Ammon's horn (tissue), 1 donor: ENCODE measurements at places on chromosomes 12 and 14.
A peak's percentile ranks its signal among the peaks of the same experiment; 100 is the strongest.

GRCh38 chr12:125983094-125983783 lies 918.0 kb downstream of the AACS start:
- peak; percentile 43 for DNase-seq

GRCh38 chr12:3405821-3406220 lies 85.2 kb upstream of the PRMT8 start:
- DNase-seq = no peak

DNA sequence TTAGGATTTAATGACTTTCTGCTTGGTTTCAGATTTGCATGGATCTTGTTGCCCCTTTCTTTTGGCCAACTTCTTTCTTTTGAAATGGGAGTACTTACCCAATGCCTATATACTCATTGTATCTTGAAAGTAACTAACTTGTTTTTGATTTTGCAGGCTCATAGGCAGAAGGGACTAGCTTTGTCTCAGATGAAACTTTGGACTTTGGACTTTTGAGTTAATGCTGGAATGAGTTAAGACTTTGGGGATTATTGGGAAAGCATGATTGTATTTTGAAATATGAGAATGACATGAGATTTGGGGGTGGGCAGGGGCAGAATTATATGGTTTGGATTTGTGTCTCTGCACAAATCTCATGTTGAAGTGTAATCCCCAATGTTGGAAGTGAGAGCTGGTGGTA lies 657.1 kb downstream of the TMTC2 start:
- no peak for DNase-seq

GRCh38 chr12:38156497-38157245 lies 159.9 kb upstream of the ALG10B start:
- no peak for DNase-seq

DNA sequence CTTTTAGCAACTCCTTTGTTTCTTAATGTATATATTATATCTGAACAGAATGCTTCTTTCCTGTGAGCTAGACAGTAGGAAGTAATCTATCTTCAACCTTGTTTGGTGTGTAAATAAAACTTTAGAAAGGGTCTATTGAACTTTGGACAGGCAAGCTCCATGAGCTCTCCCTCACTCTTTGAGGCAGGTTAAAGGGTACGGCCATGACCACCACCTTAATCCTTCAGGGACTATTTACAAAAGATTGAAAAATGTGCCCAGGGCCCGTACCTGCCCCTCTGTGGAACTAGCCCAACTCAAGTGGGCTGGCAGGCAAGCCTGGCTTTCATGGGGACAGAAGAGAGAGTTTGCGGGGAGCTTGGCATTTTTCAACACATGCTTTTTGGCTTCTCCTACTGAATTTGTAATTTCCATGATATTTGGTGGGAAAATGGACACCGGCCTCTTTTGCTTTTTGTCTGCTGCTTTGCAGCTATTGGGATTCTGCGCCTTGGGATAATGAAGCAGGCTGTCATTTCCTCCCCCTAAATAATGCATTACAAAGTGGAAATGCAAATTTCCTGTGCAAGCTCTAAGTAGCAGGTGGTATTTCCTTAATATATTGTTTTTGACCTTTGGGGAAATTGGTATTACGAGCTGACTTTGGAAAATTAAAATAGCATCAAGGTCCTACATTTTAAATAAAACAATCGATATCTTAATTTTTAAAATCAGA lies 106.0 kb downstream of the HMGA2 start:
- DNase-seq = no peak

DNA sequence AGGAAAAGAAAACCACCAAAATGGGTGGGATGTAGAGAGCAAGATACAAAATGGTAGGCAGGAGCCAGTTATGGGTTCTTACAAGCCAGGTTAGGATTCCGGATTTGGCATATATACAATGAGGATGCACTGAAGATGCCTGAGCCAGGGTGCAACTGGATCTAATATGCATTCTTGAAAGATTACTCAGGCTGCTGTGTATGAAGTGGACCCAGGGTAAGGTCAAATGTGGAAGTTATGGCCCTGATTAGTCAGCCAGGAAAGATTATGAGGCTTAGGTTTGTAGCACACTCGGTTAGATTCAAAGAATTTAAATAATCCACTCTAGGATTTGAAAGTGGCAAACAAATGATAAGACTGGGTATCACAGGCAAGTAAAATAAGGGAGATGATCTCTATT lies 1750.7 kb upstream of the FLRT2 start:
- no peak for DNase-seq

- DNase-seq = no peak
These were observed 804.5 kb downstream of the NRXN3 start for GRCh38 chr14:78974691-78975090.

DNA sequence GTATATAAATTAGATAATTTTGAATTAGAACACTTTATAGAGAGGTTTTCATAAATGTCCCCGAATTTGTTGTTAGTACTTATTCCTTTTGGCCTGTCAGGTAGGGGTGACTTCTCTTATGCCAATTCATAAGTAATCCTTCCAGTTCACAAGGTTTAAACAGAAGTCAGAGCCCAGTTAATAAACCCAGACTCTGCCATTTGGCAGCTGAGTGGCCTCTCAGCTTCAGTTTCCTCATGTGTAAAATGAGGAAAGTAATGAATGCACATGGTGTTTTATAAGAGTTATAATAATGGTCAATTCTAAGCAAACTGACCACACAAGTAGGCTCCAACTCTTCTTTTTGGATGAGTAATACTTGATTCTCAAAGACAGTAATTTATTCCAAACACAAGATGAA lies 10.3 kb downstream of the MTERF2 start:
- DNase-seq = no peak

DNA sequence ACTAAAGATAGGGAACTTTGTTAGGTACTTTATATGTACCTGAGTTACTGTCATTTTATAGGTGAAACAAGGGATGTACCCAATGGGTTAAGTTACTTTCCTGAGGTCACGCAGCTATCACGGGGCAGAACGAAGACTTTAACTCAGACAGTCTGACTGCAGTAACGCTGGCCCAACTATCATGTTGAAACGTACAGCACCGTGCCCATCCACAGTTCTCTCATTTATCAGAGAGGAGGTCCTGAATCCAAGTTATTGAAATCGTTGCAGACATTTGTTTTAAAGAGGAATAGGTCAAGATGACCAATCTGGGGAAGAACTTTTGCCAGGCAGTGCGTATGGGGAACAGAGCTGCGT lies 587 bp upstream of the C12orf75 start:
- DNase-seq = no peak

DNA sequence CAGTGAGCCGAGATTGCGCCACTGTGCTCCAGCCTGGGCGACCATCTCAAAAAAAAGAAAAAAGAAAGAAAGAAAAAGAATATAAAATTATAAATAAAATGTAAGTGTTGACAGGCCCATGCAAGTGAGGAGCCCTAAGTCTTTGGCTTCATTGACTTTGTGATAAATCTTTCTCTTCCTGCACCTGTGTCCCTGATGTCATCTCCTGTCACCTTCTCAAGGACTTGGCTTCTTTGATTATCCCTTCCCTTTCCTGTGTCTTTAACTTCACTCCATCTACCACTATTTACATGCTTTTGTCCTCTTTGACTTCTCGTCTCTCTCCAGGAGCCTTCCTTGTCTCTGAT lies 33.6 kb upstream of the WNK1 start:
- no peak for DNase-seq

DNA sequence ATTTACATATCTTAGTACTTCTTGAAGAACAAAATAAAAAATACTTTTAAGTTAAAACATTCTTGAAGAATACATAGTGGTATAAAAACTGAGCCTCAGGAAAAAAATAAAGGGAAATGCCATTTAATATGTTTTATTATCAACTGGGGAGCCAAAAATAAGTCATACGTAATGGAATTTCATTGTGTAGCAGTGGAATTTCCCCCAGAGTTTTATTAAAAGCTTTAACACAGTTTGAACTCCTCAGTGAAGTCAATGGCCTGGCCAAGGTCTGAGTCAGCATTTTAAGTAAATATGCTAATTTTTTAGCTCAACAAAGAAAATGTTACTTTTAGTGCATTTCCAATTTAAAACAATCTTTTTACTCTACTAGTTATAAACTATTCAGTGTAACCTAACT lies 350.1 kb upstream of the ATP2B1 start:
- DNase-seq = no peak

GRCh38 chr12:43357141-43357540 lies 194.9 kb downstream of the ADAMTS20 start:
- DNase-seq = no peak

DNA sequence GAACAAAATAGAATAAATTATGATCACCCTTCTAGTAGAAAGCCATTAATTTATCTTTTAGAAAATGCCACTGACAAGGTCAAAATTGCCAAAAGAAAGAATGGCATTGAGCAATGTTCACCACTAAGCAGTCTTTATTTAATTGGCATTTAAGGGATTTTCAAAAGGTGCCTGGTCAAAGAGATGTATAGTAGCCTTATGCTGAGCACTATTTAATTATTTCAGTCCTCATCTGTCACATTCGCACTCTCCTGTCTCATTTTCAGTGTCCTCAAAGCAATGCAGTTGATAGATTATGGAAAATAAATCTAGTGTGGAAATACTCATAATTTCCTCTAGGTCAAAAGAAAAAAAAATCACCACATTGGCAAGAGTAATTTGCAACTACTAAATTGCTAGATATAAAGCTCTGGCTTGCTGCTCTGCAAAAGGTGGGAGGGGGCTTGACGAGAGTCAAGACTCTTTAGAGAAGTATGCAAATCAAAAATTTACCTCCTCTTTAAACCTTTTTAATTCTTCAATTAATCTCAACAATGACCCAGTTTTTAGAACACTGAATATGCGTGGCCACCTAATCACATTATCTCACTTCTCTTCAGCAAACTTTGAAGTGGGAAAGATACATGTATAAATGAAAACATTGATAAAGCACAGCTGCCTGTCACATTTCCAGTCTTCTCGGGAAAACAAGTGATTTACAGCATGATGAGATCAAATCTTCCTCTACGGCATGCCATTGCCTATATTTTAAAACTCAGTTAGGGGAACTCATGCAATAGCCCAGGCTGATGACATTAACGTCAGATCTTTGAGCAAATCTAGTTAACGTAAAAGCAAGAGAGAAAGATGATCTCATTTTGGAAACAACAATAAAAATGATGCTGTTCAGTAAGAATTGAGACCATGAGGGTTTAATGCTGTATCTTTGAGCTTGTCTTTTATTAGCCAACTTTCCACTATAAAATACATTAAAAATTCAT lies 373.1 kb upstream of the DCN start:
- DNase-seq = no peak

DNA sequence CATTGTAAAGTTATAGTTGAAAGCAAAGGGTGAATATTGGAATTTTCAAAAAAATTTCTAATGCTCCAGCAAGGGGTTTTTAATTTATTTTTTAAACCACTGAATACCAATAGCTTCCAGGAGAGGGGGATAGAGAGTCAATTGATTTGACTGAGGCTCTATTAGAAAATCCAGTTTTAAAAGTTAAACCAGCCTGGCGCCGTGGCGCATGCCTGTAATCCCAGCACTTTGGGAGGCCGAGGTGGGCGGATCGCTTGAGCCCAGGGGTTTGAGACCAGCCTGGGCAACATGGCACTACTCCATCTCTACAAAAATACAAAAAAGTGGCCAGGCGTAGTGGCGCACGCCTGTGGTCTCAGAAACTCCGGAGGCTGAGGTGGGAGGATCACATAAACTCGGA lies 150.1 kb downstream of the SLC38A4 start:
- no peak for DNase-seq

GRCh38 chr12:108605690-108606406 lies 8.0 kb upstream of the TMEM119 start:
- no peak for DNase-seq

DNA sequence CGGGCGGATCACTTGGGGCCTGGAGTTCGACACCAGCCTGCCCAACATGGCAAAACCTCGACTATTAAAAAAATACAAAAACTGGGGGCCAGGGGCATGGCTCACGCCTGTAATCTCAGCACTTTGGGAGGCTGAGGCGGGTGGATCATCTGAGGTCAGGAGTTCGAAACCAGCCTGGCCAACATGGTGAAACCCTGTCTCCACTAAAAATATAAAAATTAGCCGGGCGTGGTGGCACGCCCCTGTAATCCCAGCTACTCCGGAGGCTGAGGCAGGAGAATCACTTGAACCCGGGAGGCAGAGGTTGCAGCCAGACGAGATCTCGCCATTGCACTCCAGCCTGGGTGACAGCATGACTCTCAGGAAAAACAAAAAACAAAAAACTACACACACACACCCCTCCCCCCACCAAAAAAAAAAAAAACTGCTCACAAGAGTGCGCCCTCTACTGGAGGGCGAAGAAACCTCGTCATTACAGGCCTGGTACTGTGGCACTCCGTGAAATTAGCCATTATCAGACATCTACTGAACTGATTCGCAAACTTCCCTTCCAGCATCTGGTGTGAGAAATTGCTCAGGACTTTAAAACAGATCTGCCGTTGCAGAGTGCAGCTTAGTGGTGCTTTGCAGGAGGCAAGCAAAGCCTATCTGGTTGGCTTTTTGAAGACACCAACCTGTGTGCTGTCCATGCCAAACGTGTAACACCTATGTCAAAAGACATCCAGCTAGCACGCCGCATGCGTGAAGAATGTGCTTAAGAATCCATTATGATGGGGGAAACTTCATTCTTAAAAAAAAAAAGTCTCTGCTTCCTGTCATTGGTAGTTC lies 7.7 kb downstream of the PPP1R3E start:
- peak; percentile 59 for DNase-seq

- DNase-seq = no peak
These were observed 6.4 kb downstream of the ATN1 start for GRCh38 chr12:6934110-6934509.

GRCh38 chr12:61713121-61713520 lies 547.1 kb upstream of the USP15 start:
- DNase-seq = no peak

DNA sequence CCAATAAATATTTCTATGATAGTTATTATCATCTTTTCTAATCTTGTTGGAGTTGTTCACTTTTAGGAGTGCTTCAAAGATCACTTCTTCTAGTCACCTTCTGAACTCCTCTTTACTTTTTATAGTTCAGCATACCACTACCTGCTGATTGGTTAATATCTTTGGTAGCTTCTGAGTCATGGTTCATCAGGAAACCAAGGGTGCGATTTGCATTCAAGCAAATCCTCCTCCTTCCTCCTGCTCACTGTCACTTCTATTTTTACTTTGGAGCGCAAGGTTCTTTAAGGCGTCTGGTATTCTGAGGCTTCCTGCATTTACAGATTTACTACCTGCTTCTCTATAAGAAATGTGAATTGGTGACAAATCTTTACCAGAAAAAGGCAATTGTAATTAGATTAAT lies 24.0 kb downstream of the SYT1 start:
- no peak for DNase-seq

DNA sequence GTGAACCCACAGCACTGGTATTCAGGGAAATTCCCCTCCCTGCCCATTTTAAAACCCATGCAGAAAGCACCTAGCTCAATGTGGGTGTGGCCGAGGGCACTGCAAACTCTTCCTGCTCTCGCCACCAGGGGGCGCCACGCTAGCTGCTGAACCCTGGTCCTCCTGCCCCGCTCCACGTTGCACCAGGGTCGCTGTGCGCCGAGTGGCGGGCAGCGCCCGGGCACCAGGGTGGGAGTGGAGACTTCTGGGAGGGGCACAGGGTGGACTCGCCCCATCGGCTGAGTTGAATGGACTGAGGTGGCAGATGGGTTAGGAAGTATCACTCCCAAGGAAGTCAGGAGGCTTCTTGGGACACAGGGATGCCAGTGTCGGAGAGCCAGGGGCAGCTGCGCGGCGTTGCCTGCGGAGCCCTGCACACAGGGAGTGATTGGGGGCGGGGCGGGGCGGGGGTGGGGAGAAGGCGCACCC lies 48.1 kb upstream of the BCL11B start:
- DNase-seq = no peak

GRCh38 chr12:110135806-110136205 lies 11.6 kb downstream of the IFT81 start:
- DNase-seq = no peak
